ENCODE measurements at places on chromosomes 3 and 15.

DNA sequence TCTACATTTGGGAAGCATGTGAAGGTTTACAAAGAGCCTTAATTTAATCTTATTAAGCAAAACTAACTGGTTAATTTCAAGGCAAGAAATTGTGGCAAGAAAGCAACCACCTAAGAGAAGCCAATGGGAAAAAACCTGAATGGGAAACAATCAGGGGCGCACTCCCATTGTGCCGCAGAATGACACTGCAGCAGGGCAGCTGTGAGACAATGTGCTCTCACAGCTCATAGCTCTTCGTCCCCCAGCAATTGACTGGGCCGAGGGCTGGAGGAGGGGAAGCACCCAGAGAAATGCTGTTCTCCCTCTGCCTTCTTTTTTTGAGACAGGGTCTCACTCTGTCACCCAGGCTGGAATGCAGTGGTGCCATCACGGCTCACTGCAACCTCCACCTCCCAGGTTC is 93.3 kb upstream of the RAD18 start:
- DNase-seq, result no peak

GRCh38 chr15:70584838-70585706 is 178.3 kb downstream of the UACA start:
- DNase-seq, result peak; percentile 6

DNA sequence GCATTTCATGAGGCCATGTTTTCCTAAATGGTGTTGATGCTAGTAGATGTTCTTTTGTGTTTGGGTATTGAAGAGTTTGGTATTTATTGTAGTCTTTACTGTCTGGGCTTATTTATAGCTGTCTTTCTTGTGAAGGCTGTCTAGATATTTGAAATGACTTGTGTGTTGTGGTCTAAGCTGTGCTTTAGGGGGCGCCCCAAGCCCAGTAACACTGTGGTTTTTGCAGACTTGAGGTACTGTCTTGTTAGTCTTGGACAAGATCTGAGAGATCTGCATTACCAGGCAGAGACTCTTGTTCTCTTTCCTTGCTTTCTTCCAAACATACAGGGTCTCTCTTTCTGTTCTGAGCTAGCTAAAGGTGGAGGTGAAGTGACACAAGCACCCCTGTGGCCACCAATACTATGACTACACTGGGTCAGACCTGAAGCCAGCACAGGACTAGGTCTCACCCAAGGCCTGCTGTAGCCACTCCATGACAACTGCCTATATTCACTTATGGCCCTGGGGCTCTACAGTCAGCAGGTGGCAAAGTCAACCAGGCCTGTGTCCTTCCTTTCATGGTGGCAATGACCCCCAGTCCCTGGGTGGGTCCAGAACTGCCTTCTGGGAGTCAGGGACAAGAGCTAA is 152.1 kb upstream of the TBC1D5 start:
- no peak for DNase-seq

- no peak for DNase-seq
These were observed 3.7 kb downstream of the CHRNA3 start for GRCh38 chr15:78617076-78617475.
